CD4-positive, alpha-beta T cell (primary cell): ENCODE measurements at places on chromosomes 7 and 10.

GRCh38 chr7:29142021-29142727 lies 4.2 kb downstream of the CPVL start:
- DNase-seq, result no peak

DNA sequence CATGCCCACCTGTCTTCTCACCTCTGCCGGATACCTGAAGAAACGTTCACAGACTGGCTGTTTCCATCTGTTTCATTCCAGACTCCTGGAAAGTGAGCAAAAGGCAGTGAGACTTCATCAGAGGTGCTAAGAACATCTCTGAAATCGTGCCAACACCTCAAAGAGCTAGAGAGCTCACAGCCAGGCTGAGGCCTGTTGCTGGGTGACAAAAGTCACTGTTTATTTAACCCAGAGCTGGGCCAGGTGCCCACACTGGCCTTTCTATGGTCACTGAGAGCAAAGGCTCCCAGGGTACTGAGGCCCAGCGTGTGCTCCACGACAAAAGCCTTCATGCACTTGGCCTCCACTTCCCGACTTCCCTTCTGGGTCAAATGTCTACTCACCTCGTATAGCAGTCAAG lies 3.7 kb upstream of the NANOS1 start:
- DNase-seq, result no peak

- no peak for DNase-seq
These were observed 52.2 kb downstream of the CADPS2 start for GRCh38 chr7:122833888-122834570.

GRCh38 chr7:16171928-16172327 lies 249.4 kb downstream of the CRPPA start:
- no peak for DNase-seq

- no peak for DNase-seq
These were observed 48.8 kb downstream of the GOLGA7B start for GRCh38 chr10:97898429-97898828.

GRCh38 chr10:126087153-126087680 lies 190.9 kb downstream of the FANK1 start:
- DNase-seq, result no peak

- peak; percentile 81 for DNase-seq
These were observed 13.2 kb downstream of the NUDCD3 start for GRCh38 chr7:44477063-44477830.

GRCh38 chr7:26550492-26550891 lies 258.8 kb downstream of the SNX10 start:
- DNase-seq, result no peak

DNA sequence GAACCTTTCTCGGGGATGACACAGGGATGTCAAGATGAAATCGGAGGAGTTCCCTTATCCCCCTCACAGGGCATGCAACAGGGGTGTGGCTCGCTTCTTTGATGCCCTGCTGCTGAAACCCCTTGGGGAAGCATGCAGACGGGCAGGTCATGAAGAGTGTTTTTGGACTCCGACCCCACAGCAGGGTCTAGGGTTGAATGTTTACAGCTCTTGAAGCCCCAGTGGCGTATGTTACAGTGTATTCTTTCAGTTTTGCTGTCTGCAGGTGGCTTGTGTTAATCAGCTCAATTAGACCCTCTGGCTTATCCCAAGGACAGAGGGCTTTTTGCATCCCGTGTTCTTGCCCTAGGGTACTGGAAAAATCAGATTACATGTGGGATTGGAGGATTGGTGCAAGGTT lies 446.5 kb downstream of the LRMDA start:
- no peak for DNase-seq

DNA sequence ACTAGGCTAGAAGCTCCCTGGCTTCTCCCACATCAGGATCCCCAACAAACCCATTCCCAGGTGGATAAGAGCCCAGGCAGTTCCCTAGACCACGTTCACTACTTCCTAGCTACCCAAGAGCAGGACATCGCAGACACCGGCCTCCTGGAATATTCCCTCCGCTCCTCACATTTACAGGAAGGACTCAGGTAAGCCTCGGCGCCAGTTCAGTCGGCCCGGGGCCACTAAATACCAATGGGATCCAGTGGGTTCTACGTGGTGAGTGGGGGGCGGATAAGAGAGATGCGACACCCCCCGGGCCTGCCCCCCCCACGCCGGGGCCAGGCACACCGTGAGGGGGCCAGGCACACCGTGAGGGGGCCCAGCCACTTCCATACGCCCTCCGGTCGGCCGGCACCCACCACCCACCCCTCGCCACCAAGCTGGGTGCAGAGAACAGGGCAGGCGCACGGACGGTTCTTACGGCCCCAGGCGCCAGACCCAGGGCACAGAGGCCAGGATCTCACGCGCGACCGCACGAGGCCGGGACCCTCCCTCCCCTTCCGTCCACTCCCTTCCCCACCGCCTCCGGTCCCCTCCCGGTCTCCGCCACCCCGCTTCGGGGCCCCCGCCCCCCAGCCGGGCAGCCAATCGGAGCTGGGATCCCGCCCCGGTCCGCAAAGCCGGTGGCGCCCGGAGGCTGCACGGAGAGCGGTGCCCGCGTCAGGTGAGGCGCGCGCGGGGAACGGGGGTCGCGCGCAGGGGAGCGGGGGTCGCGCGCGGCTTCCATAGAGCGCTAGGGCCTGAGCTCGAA lies at the start of gene BLVRA:
Gene BLVRA, plus strand, starts transcription at position 652 of the 793 bp plus-strand sequence. CDS start 12,479 bp downstream, outside the sequence.
- DNase-seq, result peak; percentile 63

DNA sequence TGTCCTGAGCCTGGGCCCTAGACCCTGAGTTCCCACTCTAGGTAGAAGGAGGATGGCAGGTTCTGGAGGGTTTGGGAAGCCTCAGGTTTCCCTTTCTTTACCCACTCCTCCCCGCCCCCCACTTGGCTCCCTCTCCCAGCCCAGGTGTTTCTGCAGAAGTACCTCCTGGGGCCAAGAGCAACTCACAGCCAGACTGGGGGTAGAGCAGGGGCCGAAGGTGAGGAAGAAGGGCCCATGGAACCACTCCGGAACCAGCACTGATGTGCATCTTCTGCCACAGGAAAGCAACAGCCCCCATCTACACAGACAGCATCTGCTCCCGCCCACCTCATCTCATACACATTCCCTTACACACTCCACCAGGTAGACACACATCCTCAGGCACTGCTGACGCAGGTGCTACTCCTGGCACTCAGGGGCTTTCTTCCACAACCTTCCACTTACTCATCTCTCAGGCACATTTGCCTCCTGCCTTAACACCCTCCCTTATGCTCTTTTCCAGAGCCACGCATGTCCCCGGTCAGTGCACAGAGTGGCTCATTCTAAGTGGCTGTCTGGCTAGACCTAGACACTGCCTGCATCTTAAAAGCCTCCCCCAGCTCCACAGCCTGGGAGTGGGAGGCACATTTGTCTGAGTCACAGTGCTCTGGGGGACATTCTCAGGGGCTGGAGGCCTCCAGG lies 1.8 kb downstream of the EPHB6 start:
- no peak for DNase-seq

- DNase-seq, result peak; percentile 27
These were observed 73.6 kb downstream of the AHCYL2 start for GRCh38 chr7:129298268-129298893.

GRCh38 chr7:111747718-111748117 lies 185.4 kb upstream of the IMMP2L start:
- no peak for DNase-seq

DNA sequence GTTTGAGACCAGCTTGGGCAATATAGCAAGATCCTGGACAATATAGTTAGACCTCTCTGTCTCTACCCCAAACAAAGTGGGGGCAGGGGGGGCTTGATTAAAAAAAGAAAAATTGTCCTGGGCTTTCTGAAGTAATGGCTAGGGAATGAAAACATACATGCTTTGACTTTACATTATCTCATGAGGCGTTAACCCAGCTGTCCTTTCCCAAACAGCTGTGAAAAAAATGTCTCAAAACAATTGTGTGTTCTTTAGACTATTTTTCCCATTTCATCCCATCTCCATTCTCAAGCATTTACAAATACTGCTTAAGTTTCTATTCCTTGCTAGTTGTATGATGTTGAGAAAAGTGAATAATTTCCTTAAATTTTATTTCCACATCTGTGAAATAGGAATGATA lies 27.0 kb upstream of the CDK13 start:
- no peak for DNase-seq

DNA sequence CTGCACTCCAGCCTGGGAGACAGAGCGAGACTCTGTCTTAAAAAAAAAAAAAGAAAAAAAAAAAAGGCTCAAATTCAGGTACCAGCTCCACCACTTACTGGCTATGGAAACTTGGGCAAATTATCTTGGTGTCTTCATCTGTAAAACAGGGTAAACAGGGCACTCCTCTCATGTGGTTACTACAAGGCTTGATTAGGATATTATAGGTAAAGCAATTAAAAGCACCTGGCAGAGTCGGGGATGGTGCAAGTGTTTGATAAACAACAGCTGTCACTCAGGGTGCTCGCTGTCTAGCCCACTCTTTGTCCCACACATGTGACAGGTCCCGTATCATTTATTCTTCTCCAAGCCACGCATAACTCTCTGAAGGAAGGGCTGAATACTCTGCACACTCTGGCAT lies 96.9 kb downstream of the SORBS1 start:
- DNase-seq, result no peak

DNA sequence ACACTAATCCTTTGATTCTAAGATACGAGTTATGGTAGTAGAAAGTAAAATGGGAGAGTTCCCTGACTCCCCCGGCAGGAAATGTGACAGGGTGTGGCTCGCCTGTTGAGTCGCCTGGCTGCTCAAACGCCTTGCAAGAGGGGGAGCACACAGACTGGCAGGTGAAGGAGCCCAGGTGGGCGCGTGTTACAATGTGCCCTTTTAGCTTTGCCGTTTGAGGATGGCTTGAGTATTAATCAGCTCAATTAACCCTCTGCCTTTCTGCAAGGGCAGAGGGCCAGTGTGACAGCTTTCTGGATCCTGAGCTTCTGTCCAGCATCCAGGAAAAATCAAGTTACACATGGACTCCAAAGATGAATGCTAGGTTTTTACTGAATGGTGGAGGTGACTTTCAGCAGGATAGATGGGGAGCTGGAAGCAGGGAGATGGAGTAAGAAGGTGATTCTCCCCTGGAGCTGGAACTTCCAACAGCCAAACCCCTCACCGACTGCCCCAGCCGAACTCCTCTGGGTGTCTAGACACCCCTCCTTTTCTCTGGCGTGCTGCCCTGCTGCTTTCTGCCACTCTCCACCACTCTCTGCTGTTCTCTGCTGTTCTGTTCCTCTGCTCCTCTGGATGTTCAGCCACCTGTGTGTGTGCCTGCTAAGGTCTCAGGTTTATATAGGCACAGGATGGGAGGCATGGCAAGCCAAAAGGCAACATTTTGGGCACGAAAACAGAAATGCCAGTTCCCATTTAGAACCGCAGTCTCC lies 548.8 kb upstream of the KCND2 start:
- no peak for DNase-seq

- peak; percentile 50 for DNase-seq
These were observed 75.8 kb downstream of the C1GALT1 start for GRCh38 chr7:7257899-7258692.

GRCh38 chr7:43195256-43195655 lies 82.8 kb downstream of the HECW1 start:
- DNase-seq, result no peak

DNA sequence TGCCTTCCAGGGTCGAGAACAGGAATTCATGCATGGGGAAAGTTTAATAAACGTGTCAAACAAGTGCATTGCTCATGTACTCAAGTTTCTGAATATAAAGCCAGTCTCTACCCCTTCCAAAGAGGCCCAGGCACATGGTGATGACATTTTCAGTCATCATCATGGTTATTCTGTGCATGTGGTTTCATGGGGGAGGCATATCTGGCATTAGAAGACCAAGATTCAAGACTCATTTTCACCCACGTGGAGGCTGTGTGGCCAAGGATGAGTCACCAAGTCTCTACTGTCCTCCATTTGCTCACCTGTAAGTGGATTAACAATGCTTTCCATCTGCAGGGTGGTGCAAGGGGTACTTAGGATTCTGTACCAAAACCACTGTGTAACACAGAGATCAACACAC lies 34.0 kb upstream of the CNPY1 start:
- DNase-seq, result no peak

DNA sequence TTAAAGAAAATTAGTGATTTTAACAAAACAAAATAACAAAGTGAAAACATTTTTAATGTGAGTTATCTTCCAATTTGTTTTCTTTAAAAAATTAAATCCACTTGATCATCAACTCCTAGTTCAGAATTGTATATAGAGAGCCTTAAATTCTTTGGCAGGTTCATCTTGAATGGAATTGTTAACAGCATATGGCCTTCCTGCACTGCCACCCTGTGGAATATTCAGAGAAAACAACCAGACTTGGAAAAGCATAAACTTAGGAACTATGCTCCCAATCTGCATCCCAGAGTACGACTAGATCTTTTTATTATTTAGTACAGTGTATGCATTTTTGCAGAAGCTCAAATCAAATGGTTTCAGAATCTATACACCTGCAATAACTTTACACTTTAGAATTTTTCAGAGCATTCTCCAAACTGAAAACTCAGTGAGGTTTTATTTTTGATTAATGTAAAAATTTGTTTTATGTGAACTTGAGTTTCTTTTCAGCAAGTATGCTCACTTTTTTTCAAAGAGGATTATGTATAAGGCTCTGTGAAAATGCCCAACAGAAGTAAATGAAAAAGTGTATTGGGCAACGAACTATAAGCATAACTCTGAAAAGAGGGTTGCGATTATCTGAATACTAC lies 44.9 kb upstream of the ANK3 start:
- peak; percentile 25 for DNase-seq

DNA sequence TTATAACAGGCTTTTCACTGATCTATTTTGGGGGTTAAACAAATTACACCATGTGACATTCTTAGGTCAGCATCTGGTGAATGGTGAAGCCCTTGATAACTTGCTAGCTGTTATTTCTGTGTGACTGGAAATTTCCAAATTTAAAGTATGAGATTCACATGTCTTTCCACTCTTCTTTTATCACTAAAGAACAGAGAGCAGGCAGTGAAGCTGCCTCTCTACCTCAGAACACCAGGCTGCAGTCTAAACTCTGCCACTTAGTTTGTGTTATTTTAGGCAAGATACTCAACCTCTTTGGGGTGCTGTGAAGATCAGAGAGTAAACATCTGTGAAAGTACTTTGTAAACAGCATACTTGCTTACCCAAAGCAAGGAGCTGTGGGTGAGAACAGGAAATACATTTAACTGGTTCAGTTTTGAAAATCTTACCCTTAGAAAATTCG lies 15.5 kb upstream of the SP4 start:
- no peak for DNase-seq

DNA sequence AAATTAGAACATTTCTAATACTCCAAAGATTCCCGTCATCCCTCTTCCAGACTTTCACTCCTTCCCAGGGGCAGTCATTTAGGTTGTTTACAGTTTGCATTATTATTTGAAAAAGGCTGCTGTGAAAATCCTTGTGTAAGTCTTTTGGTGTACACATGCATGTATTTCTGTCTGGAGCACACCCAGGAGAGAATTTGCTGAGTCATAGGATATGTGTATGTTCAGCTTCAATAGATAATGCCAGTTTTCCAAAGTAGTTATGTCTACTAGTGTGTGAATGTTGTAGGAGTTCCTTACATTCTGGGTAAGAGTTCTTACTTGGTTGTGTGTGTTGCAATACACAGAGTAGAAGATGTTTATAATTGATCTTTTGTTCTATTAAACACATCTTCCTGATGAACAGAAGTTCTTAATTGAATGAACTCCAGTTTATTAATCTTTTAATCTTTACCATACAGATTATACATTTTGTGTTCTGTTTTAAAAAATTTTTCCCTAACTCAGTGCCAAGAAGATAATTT lies 25.3 kb downstream of the CROT start:
- DNase-seq, result no peak

- no peak for DNase-seq
These were observed 135.0 kb upstream of the INHBA start for GRCh38 chr7:41837916-41838315.

- DNase-seq, result no peak
These were observed 143.8 kb downstream of the MAPK8 start for GRCh38 chr10:48450233-48450740.
